ENCODE measurements at places on chromosomes 16 and 17.
A peak's percentile ranks its signal among the peaks of the same experiment; 100 is the strongest.

DNA sequence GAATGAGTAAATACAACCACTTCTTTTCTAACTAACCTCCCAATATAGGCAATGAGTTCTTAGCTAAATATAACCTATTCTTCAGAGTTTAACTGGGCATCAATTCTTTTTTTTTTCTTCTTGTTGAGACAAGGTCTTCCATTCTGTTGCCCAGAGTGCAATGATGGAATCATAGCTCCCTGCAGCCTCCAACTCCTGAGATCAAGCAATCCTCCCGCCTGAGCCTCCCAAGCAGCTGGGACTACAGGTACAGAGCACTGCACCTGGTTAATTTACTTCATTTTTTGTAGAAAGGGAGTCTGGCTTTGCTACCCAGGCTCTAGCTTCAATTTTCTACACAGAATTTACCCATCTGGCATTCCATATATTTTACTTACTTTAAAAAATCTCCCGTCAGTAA lies 1.1 kb downstream of the METTL16 start:
- DNase-seq: no peak

- no peak for DNase-seq
Observed at GRCh38 chr17:5841862-5842261, 228.3 kb upstream of the WSCD1 start.

GRCh38 chr16:79885320-79885719 lies 284.8 kb upstream of the MAF start:
- DNase-seq: no peak

- DNase-seq: no peak
Observed at GRCh38 chr17:4576729-4577322, 7.5 kb upstream of the SMTNL2 start.

DNA sequence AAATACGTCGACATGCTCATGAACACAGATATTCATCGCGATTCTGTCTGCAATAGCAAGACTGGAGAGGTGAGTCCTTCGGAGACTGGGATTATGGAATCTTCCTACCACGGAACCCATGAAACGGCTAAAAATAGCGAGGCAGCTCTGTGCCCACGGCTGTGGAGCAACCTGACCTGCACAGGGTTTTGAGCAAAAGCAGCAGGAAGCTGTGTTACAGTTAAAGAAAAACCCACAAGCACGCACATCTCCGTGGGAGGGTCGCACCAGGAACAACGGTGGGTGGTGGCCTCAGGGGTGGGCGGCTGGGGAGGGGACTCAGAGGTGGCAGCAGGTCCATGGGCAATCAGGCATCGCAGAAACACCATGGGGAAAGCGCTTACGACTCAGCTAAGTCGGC lies 24.8 kb downstream of the SLC38A10 start:
- DNase-seq: no peak

DNA sequence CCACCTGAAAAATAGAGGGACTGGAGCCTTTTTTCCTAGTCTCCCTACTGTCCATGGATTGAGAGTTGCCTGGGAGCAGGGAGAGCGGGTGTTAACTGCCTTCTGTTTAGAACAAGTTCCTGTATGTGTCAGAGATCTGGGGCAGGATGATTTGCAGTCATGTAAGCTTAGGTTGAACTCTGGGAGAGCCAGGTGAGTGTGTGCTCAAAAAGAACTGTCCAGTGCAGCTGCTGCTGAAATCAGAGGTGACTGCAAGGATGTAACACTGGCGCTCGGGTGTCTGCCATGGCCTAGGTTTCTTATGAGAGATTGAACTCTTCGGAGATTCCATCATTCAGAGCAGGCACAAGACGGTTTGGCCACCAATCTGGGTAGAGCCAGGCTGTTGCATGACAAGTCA lies 432.5 kb downstream of the CDH13 start:
- DNase-seq: no peak

DNA sequence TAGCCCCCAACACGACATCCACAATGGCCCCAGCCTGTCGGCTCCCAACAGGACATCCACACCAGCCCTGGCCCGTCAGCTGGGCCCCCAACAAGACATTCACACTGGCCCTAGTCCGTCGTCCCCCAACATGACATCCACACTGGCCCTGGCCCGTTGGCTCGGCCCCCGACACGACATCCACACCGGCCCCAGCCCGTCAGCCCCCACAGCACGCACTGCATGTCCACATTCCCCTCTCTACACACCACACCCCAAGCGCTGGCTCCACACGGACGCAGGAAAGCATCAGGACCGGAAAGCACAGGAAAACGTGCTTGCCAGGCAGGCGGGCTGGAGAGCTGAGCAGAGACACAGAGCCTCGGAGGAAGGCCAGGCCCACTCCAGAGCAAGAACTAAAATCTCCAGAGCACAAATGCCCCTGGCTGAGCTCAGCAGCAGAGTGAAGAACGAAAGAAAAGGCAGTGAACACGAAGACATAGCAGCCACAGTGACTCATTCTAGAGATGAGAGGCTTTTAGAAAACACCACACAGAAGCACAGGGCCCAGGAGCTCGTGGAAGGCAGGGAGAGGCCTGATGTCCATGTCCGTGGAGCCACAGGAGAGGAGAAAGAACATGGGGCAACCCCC lies 50.6 kb downstream of the LMF1 start:
- no peak for DNase-seq

DNA sequence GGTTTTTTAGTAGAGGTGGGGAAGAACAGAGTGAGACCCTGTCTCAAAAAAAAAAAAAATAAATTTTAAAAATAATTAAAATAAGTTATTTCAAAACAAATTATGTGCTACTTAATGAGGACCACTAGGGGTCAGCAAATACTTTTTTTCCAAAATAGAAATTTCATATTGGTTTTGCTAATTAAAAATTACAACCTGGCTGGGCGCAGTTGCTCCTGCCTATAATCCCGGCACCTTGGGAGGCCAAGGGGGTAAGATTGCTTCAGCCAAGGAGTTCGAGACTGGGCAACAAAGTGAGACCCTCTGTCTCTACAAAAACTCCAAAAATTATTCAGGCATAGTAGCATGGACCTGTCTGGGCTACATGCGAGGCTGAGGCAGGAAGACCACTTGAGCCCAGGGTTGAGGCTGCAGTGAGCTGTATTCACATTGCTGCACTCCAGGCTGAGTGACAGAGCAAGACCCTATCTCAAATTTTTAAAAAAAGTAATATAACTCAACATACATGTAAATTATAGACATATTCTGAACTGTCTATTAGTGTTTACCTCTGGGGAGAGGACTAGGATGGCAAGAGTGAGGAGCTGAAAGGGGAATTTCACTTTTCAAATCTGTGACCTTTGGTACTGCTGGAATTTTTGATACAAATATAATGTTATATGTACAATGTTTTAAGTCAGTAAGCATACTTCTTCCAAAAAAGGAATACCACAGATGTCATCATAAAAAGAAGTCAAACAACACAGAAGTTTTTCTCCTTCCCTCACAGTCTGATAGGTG lies 8.1 kb downstream of the MEIOB start:
- DNase-seq: peak; percentile 24

- no peak for DNase-seq
Observed at GRCh38 chr16:50121278-50121677, 31.8 kb upstream of the TENT4B start.

- no peak for DNase-seq
Observed at GRCh38 chr17:73420897-73421296, 109.1 kb upstream of the CDC42EP4 start.

DNA sequence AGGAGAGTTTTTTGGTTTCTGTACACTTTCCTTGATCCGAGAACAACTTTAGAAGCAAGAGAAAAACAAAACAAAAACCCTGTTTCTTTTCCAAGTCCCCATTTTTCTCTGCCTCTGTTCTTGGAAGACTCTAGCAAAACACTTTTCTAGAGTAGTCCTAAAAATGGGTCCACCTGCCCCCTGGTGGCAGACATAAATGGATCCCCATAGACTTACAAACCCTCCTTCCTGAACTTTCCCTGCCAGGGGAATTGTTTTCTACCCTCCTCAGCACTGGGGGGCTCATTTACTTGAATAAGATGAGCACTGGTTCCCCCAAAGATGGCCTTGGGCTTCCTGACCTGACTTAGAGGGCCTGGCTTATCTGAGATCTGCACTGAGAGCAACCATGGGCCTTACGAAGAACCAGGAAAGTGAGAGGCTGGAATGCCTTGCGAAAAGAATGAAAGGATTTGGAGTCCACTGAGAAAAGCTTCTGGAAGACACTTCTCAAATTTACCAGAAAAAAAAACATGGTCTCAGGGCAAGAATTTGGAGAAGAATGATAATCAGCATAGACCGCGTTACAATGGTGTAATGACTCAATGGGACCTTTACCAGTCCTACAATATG lies 48.0 kb upstream of the CDYL2 start:
- DNase-seq: no peak

- no peak for DNase-seq
Observed at GRCh38 chr16:9438991-9439390, 347.5 kb downstream of the HAPSTR1 start.

DNA sequence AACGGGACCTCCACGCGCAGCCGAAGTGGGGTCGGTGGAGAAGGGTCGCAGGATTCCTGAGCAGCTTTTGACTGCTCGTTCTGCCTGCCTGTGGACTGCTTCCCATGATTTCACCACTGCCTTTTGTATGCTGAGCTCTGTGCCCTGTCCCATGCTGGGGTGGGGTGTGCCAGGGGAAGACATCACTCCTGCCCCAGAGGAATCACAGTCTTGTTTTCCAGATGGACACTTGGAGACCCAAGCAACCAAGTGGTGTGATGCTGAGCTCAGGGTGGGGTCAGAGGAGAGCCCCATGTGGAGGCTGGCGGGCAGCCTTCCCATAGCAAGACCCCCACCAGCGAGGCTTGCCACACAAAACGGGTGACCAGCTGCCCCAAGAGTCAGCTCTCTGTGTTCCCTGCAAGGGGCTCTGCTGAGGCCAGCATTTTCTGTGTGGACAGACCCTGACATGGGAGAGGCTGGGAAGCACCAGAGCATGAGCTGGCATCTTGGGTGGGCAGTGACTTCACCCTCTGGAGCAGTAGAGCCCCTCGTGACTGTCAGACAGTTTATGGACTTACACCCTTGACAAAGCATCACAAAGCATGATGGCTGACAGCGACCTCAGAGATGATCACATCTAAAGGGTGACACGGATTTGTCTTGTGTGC lies 111.9 kb downstream of the GNAO1 start:
- DNase-seq: no peak

DNA sequence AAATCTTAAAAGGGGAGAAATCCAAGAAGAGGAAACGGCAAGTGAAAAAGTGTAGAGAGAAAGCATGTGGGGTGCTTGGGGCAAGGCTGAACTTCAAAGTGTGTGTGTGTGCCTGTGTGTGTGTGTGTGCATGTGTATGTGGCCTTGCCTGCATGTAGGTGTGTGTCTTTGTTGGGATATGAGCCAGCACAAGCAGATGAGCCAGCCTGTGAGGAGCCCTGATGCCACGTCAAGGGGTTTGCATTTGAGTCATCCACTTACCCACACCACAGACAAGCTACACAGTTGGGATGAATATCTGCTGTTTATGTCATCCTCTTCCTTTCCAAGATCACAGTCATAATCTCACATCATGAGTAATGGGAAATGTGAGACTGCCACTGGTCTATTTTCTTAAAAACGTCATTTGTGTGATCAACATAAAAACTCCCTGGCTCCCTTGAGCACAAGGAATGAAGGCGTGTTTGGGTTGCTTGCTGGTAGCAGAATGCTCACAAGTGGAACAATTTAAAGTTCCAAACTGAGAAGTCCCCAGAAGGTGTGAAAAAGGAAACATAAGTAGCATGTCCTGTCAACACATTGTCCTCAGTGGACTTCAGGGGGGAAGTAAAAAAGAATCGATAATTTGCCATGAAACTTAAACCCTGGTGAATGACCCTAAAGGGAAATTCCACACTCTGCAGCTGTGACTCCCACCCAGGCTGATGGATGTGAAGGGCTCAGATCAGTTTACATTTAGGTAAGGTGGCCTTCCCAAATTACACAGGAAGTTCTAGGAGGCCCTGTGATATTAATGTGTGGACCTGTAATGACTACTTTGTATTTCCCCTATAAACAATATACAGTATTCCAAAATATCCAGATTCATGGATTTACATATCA lies 14.7 kb downstream of the KCTD19 start:
- no peak for DNase-seq

GRCh38 chr16:72894293-72895151 lies 153.4 kb downstream of the ZFHX3 start:
- DNase-seq: peak; percentile 34

GRCh38 chr16:88482630-88483391 lies 29.7 kb downstream of the ZFPM1 start:
- DNase-seq: no peak

GRCh38 chr17:74271901-74272561 lies 2.0 kb upstream of the DNAI2 start:
- no peak for DNase-seq

DNA sequence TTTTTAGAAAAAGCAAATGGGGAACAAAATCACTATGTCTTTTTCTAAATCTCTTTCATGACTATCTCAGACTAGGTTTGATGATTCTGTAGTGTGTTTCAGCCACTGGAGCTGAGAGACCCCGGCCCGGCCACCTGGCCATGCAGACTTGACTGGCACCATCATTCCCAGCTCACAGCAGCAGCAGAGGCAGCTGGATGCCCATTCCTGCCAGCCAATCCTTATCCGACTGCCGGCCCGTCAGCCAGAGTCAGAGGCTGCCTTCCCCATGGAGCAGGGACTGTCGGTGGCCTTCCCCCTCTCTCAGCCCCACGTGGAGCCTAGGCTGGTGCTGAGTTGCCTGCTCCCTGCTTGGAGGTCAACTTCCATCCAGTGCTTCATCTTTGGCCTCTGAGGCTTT lies 56.0 kb upstream of the WSB1 start:
- DNase-seq: no peak

DNA sequence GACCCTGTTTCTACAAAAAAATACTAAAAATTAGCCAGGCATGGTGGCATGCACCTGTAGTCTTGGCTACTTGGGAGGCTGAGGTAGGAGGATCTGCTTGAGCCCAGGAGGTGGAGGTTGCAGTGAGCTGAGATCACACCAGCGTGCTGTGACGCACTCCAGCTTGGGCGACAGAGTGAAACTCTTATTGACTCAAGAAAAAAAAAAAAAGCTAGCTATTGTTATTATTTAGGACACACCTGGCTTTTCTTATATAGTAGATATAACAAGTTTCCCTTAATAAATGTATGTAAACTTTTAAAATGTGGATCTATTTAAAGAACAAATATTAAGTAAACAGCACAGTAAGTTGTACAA lies 1.8 kb downstream of the RABEP2 start:
- DNase-seq: no peak

DNA sequence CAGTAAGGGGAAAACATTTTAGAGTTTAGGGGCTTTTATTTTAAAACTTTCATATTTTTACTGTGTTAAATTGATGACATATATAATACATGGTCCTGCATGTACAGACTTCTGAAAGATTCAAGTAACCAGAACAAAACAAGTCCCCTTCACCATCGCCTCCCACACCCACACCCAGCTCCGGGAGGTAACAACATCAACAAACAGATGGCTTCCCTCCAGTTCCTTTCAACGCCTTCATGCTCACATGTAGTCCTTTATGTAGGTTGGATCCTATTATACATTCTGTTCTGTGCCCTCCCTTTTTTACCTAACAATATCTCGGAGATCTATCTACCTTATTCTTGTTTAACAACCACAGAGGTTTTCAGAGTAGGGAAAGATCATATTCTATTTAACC lies 30.5 kb downstream of the GINS3 start:
- no peak for DNase-seq

Data from NCI-H2081 (cell line).